Uterine smooth muscle cell (primary cell): ENCODE measurements at places on chromosomes 4 and X. TPM values are rescaled to one million over a fixed set of nuclear protein-coding genes. Genes with fewer than 3 reads are reported as not detected.

EGFL6 gene
- total RNA-seq: not detected in 2 replicates

CCSER1 gene
- total RNA-seq: 0.33 and 2.9 TPM in 2 replicates

NALF2 gene
- not detected in 2 replicates for total RNA-seq

CFAP299 gene
- 1.7 and 2.0 TPM in 2 replicates for total RNA-seq

SPARCL1 gene
- total RNA-seq: 0.22 and 2.1 TPM in 2 replicates

DRD5 gene
- not detected in 2 replicates for total RNA-seq

ITIH6 gene
- not detected in 2 replicates for total RNA-seq

RNF128 gene
- total RNA-seq: 1.5 and 2.0 TPM in 2 replicates

SERPINA7 gene
- not detected in 2 replicates for total RNA-seq

MTMR8 gene
- total RNA-seq: 0.11 and 0.37 TPM in 2 replicates

ATP1B4 gene
- total RNA-seq: not detected in 2 replicates

TEX13D gene
- not detected in 2 replicates for total RNA-seq

PTTG2 gene
- total RNA-seq: 0.37 TPM in 1 of 2 replicates, not detected in the other

LRCH2 gene
- total RNA-seq: 15.8 and 20.5 TPM in 2 replicates

CLNK gene
- not detected in 2 replicates for total RNA-seq

TMPRSS11B gene
- total RNA-seq: not detected in 2 replicates

MAGED4B gene
- total RNA-seq: 19.7 and 41.5 TPM in 2 replicates

DKK2 gene
- 0.25 and 0.33 TPM in 2 replicates for total RNA-seq

GSX2 gene
- 0.12 TPM in 1 of 2 replicates, not detected in the other for total RNA-seq

GRIA3 gene
- 5.1 and 15.0 TPM in 2 replicates for total RNA-seq

YIPF7 gene
- not detected in 2 replicates for total RNA-seq

XKRX gene
- total RNA-seq: under 0.01 TPM in 2 replicates

SSX1 gene
- not detected in 2 replicates for total RNA-seq

VCX3A gene
- not detected in 2 replicates for total RNA-seq

LIMCH1 gene
- 1.4 and 3.3 TPM in 2 replicates for total RNA-seq

SH3BGRL gene
- total RNA-seq: 21.9 and 40.4 TPM in 2 replicates

EREG gene
- 0.11 and 0.12 TPM in 2 replicates for total RNA-seq

BRS3 gene
- not detected in 2 replicates for total RNA-seq

MAGEA12 gene
- not detected in 2 replicates for total RNA-seq

ZBTB49 gene
- 4.1 and 7.0 TPM in 2 replicates for total RNA-seq

ADAMTS3 gene
- total RNA-seq: 3.6 and 8.9 TPM in 2 replicates

DMRTC1 gene
- not detected in 2 replicates for total RNA-seq

PLRG1 gene
- total RNA-seq: 90.1 and 155 TPM in 2 replicates

DRP2 gene
- total RNA-seq: 1.7 and 2.8 TPM in 2 replicates

DCLK2 gene
- 10.3 and 14.1 TPM in 2 replicates for total RNA-seq

GRID2 gene
- total RNA-seq: 0.11 and 0.37 TPM in 2 replicates

SHISA3 gene
- total RNA-seq: 0.12 and 0.22 TPM in 2 replicates

PNMA5 gene
- not detected in 2 replicates for total RNA-seq

ETFDH gene
- 25.0 and 26.5 TPM in 2 replicates for total RNA-seq

ADAM29 gene
- total RNA-seq: not detected in 2 replicates

SOX3 gene
- not detected in 2 replicates for total RNA-seq

DCHS2 gene
- total RNA-seq: 0.11 and 0.12 TPM in 2 replicates

UGT2B15 gene
- not detected in 2 replicates for total RNA-seq

MAGEA8 gene
- not detected in 2 replicates for total RNA-seq

SMPX gene
- total RNA-seq: not detected in 2 replicates

VEGFC gene
- 45.3 and 48.4 TPM in 2 replicates for total RNA-seq

WDR17 gene
- total RNA-seq: 4.3 and 5.6 TPM in 2 replicates

CHRNA9 gene
- total RNA-seq: 0.12 TPM in 1 of 2 replicates, not detected in the other

NMU gene
- 1.3 TPM in 1 of 2 replicates, not detected in the other for total RNA-seq

PCSK1N gene
- total RNA-seq: 2.9 TPM in 1 of 2 replicates, not detected in the other

DUSP21 gene
- not detected in 2 replicates for total RNA-seq

GPRASP1 gene
- 4.1 and 8.6 TPM in 2 replicates for total RNA-seq

GAB3 gene
- 0.77 and 1.4 TPM in 2 replicates for total RNA-seq
